ENCODE measurements at places on chromosomes 1 and 21. TPM values are rescaled to one million over a fixed set of nuclear protein-coding genes. Genes with fewer than 3 reads are reported as not detected.

The SPRR3 gene
- total RNA-seq = not detected

The POU3F1 gene
- total RNA-seq = not detected

The ASB17 gene
- not detected for total RNA-seq

The TBX19 gene
- total RNA-seq = 0.94 TPM

The CAPN8 gene
- not detected for total RNA-seq

The TFAP2E gene
- not detected for total RNA-seq

Data from bladder microvascular endothelial cell (primary cell).